ENCODE measurements at places on chromosomes 11 and 22.
A peak's percentile ranks its signal among the peaks of the same experiment; 100 is the strongest.

DNA sequence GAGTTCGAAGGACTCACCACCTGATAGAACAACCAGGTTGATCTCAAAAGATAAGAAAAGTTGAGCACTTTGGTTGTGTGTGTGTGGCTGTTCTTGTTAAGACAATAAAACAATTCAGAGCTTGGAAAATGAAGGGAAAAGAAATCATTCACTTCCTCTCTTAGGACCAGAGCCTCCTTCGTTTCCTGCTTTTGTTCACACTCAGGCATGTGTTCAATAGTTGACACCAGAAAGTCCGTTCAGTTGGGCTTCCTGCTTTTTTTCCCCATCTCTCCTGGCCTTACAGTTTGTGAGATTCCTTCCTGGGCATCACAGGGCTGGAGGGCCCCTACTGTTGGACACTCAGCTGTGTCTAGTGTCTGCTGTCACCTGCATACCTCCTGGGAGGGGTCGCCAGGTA is 48.0 kb downstream of the TSPAN18 start:
- no peak for DNase-seq

GRCh38 chr11:115527534-115528125 is 23.4 kb upstream of the CADM1 start:
- no peak for DNase-seq

GRCh38 chr11:128904656-128905344 is 13.6 kb downstream of the KCNJ5 start:
- DNase-seq, result peak; percentile 32

DNA sequence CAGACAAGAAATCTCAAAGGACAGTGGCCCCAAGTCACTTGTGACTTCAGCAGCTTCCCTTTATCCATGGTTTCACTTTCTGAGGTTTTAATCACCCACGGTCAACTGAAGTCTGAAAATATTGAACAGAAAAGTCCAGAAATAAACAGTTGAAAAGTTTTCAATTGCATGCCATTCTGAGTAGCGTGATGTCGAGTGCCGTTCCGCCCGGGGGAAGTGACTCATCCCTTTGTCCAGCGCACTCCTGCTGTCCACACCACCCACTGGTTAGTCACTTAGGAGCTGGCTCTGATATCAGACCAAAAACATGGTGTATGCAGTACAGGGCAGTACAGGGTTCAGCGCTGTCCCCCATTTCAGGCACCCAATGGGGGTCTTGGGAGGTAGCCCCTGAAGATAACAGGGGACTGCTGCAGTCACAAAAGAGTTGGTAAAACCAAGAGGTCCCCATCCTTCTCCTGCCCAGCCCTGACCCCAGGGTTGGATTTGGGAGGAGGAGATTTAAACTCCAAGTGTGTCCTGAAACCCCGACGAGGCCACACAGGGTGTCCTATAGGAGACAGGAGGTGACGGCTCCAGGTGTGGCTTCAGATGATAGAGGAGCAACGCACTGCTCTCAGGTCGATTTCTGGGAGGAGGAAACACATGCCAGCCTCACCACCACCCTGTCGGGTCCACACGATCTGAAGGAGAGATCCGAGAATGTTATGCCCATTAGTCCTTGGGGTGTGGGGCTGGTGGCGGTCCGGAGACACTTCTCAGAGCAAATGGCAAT is 390.1 kb downstream of the CTTN start:
- no peak for DNase-seq

DNA sequence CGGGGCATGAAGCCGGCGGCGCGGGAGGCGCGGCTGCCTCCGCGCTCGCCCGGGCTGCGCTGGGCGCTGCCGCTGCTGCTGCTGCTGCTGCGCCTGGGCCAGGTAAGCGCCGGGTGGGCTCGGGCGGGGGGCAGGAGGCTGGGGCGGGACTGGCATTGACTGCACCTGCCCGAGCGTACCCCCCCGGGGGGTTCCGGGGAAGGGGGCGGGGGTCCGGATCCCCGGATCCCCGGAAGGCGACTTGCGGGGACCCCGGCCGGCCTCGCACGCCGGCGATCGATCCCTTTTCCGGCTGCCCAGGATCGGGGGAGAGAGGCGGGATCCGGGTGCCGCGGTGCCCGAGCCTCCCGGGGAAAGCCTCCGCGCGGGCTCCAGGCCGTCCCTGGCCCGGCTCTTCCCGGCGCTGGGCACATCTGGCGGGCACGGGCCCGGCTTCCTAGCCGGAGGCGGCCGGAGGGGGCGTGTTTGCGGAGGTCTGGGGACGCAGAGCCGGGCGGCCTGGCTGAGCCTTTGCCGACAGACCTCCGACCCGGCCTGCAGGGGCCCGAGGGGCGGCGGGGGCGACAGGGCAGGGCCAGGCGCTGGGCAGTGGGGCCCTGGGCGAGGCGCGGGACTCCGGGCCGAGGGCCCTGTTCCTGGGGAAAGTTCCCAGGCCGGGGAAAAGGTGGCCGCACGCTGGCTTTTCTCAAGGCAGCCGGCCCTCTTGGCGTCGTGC is 705 bp downstream of the PTPRJ start:
- no peak for DNase-seq

DNA sequence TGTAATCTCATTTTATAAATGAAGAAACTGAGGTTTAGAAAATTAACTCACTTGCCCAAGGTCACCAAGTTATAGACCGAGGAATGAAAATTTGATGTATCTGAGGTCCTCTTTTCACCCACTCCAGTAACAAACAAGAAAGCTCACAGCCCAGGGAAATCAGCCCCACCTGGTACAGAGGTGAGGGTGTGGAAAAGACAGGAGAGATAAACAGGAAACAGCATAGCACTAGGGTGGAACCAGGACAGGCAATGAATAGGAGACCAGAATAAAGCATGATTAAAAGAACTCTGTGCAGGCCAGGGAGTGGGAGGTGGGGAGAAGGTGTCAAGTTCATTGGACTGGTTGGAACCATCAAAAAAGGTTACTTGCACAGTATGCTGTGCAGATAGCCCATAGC is 46.2 kb upstream of the SMCO4 start:
- DNase-seq, result no peak

- DNase-seq, result no peak
These were observed 47.9 kb upstream of the FLI1 start for GRCh38 chr11:128645968-128646367.

DNA sequence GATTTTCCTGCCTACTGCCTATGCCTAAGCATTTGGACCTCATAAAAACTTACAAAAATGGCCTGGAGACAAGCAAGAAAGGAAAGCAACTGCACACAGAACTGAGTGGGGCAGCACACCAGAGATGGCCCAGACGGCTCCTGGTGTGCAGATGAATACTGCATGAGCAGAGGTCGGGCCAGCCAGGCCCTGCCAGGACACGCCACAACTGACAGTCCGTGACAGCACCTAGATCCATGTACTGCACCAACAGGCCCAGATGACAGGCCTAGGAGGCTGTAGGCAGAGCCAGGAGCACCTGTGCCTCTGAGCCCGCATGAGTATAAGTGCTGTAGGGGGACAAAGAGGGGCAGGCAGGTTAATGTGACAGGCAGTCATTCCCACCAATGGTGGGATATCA is 160.2 kb downstream of the IGLL1 start:
- no peak for DNase-seq

- no peak for DNase-seq
These were observed 33.7 kb downstream of the CYB5R2 start for GRCh38 chr11:7639643-7640025.

DNA sequence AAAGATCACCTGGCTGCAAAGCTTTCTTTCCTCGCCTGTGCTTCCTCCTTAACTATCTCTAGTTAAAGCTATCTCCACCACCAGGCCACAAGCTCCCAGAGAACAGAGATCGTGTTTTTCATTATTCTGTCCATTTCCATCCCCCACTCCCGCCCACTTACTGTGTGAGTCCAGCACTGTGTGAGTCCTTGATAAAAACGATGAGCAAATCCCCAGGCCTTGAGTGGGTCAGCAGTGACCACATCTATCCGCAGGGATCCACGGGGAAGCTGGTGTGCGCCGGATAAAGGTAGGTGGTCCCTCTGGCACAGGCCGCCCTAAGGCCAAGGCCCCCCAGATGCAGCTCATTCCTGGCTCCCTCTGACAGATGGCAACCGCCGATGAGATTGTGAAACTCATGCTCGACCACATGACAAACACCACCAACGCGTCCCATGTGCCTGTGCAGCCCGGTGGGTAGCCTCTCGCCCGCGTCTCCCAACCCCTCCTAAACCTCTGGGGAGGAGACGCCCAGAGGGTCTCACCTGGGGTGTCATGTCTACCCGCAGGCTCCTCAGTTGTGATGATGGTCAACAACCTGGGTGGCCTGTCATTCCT is 9.3 kb downstream of the TKFC start:
- DNase-seq, result no peak

DNA sequence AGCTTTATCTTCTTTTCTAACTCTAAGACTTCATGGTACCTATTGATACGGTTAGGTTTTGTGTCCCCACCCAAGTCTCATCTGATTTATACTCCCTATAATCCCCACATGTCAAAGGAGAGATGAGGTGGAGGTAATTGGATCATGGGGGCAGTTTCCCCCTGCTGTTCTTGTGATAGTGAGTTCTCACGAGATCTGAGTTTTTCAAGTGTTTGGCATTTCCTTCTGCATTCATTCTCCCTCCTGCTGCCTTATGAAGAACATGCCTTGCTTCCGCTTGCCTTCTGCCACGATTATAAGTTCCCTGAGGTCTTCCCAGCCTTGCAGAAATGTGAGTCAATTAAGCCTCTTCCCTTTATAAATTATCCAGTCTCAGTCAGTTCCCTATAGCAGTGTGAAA is 5.1 kb upstream of the FAT3 start:
- no peak for DNase-seq

GRCh38 chr22:44576311-44577260 is 78.6 kb upstream of the RTL6 start:
- no peak for DNase-seq

GRCh38 chr11:69574608-69575255 is 66.2 kb upstream of the CCND1 start:
- DNase-seq, result no peak

DNA sequence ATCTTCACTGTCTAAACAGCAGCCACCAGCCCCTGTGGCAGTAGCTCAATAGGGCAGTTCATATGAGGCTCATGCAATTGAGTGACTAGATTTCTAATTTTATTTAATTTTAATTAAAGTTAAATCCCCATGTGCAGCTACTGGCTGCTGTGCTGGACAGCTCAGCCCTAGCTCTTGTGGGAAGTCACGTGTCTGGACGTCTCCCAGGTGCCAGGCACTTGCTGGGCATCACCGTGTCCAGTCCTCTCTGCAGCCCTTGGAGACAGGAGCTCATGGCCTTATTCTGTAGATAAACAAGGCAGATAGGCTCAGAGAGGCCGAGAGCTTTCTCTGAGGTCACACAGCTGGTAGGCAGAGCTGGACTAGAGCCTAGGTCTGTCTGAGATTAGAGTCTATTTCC is 95.0 kb downstream of the ARHGAP8 start:
- DNase-seq, result no peak
